ENCODE measurements at places on chromosomes 6 and 20. TPM values are rescaled to one million over a fixed set of nuclear protein-coding genes. Genes with fewer than 3 reads are reported as not detected.
A peak's percentile ranks its signal among the peaks of the same experiment; 100 is the strongest.

Gene SLC22A7
- 0.20 TPM for total RNA-seq

Gene FAM209B
- total RNA-seq, result 0.50 TPM

Gene COL9A3
- 33.5 TPM for total RNA-seq

Gene MDFI
- total RNA-seq, result 155 TPM

Gene RNF182
- 11.6 TPM for total RNA-seq

Gene FOXC1
- total RNA-seq, result 105 TPM

GRCh38 chr6:141878686-141879085, 254.0 kb upstream of the GJE1 start:
- no peak for DNase-seq

DNA sequence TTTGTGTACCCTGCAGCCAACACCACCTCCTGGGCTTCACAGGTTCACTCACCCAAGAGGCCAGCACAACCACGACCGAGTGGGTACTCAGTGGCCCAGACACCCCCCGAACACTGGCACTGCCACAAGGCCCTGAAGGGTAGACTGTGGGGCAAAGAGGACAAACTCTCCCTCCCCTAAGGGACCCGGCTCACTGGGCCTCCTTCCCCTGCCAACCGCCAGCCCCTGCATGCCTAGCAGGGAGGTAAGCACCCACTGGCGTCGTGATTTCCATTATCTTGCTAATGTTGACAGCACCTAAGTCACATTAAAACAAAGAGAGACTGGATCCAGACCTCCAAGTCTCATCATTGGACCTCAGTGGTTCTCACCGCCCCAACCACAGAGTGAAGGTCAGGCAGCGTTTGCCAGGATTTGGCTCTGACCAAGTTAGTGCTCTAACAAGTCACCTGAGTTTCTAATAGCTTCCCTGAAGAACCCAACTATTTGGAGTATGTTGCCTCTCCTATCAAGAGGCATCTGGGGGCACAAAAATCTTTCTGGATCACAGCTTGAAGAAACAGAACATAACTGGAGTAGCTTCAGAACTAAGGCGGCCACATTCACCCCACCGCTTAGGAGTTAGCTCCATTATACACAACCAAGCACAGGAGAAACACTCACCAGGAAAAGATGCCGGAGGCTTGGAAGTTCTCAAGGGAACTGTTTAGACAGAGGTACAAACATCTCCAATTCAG, 14.0 kb upstream of the APMAP start:
- DNase-seq, result no peak

DNA sequence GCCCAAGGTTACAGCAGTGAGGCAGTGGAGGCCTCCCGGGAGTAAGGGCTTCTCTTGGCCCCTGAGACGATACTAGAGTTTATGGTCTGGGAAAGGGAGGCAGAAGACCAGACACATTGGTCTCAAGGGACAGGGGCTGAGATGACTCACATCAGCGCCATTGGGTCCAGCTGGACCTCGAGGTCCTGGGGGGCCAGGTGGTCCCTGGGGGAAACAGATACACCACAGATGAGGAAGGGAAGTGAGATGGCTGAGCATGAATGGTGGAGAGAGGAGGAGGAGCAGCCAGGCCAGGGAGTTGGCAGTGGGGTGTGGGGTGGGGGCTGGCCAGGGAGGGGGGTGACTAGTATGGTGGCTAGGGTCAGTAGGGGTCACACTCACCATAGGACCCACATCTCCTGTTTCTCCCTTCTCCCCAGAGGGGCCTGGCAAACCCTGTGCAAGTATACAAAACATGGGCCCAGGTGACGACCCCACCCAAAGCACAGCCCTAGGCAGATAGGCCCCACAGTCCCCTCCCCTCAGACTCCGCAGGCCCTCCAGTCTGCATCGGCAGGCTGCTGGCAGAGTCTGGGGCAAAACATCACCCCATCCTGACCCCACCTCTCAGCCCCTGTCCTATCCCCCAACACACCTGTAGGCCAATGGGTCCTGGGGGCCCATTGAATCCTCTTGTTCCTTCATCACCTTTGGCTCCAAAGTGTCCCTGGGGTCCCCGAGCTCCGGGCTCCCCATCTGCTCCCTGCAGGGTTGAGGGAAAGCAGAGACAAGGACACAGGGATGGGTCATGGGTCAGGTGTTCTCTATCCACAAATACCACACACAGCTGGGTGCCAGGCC, 21.9 kb downstream of the COL11A2 start:
- no peak for DNase-seq

DNA sequence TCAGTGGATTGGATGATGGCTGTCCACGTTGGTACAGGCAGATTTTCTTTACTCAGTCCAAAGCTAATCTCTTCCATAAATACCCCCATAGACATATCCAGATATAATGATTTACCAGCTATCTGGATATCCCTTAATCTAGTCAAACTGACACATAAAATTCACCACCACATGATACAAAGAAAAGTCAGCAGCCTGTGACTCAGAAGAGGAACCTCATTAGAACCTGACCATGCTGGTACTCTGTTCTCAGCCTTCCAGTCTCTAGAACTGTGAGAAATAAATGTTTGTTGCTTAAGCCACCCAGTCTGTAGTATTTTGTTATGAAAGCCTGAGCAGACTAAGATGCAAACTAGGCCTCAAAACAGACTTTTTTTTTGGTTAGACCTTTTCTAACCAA, 431.3 kb upstream of the RNF217 start:
- no peak for DNase-seq

GRCh38 chr6:70884074-70884983, 72.5 kb downstream of the B3GAT2 start:
- peak; percentile 67 for DNase-seq

DNA sequence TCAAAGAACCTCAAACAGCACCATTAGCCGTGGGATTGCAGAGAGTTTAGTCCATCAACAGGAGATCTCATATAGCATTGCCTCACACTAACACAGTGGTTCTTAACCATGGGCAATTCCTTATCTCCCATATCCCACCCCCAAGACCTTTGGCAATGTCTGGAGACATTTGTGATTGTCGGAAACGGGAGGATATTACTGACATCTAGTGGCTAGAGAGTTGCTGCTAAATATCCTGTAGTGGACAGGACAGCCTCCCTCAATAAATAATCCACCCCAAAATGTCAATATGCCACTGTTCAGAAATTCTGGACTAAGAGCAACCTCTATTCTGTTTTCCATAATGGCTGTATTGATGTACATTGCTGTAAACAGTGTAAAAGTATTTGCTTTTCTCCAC, 210.1 kb upstream of the CCN2 start:
- peak; percentile 45 for DNase-seq

DNA sequence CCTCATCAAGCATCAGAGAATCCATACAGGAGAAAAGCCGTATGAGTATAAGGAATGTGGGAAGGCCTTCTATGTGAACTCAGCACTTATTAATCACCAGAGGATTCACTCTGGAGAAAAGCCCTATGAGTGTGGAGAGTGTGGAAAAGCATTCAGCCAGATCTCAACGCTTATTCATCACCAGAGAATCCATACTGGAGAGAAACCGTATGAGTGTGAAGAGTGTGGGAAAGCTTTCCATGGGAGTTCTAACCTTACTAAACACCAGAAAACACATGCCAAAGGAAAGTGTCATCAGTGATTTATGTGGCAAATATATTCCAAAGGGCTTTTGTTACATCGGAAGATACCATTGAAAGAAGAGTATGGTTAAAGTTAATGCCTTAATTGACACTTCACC, 25.4 kb downstream of the ZKSCAN8 start:
- DNase-seq, result no peak

- no peak for DNase-seq
Measured at GRCh38 chr20:32536851-32537656, 48.1 kb downstream of the NOL4L start.

GRCh38 chr20:20832715-20833114, 120.3 kb upstream of the RALGAPA2 start:
- DNase-seq, result no peak

DNA sequence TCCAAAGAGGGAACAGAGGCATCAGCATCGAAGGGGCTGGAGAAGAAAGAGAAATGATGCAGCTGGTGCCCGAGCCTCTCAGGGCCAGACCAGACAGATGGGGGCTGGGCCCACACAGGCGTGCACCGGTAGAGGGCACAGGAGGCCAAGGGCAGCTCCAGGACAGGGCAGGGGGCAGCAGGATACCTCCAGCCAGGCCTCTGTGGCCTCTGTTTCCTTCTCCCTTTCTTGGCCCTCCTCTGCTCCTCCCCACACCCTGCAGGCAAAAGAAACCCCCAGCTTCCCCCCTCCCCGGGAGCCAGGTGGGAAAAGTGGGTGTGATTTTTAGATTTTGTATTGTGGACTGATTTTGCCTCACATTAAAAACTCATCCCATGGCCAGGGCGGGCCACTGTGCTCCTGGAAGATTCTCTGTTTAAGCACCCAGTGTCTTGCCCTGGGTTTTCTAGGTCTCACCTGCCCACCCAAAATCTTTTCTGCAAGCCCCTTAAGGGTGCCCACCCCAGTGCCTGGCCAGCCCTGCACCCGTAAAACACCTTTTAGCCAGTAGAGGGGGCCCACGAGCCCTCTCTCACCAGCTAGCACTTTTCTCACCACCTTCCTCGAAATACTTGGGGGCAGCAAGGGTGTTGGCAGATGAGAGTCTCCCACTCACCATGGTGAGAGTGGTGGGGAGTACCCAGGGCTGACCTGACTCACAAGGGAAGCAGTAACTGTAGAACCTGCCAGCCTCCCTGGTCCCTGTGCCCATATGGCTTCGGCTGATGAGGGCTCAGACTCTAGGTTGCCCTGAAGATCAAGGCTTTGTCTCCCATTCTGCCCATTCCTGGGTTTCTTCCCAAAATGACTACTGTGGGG, 35.7 kb upstream of the ID1 start:
- no peak for DNase-seq
